ENCODE measurements at places on chromosomes 1 and 21.

- DNase-seq, result no peak
These were observed 41.0 kb upstream of the IFFO2 start for GRCh38 chr1:18997508-18997907.

DNA sequence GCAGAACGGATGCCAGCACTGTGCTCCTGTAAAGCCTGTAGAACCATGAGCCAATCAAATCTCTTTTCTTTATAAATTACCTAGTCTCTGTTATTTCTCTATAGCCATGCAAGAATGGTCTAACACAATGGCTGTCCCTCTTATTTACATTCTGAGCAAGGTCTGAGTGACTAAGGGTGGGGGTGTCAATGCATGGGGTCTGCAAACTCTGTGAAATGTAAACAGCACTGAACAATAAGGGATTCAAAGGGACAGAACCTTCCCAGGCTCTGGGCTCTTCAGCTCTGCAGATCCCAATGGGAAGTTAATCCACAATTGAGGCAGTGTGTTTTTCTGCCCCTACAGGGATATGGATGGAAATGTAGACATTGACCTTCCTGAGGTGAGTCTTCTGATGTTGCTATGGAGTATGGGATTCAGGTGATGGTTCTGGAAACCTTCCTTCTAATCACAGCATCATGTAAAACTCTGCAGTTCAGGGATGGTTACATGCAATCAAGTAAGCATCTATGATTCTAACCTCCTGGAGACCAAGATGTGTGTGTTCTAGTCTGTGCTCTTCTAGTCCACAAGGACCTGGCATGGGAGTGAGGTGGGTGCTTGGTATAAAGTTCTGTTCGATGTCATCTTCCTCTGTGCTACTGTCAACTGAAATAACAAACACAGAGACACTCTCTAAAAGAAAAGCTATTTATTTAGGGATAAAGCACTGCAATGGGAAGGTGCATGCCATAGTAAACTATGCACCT is 38.6 kb downstream of the CAPN9 start:
- no peak for DNase-seq

DNA sequence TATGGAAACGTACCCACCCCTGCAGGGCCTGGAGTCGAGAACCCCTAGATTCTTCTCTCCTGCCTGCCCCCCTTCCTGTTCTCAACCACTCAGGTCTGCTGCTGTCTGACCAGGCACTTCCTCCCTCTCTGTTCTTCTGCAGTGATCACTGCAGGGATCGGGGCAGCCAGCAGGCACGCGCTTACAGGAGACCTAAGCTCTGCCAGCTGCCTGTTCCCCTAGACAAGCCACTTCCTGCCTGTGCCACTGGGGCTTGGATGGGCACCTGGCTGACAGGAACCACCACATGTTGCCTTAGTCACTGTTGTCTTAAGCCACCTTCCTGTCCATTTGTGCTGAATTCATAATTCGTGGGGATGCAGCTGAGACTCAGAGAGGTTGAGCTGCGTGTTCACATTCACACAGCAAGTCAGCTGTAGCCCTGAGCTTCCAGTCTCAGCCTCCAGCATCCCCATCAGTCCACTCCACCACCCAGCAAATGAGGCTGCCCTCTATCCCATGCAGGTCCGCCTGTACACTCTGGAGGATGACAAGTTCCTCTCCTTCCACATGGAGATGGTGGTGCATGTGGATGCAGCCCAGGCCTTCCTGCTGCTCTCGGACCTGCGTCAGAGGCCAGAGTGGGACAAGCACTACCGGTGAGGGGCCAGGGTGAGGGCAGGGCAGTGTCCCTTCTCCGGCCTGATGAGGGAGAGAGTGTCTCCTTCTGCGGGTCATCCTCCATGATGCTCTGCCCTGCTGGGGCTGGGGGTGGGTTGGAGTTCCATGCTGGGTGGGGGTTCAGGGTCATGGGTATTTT is 18.6 kb downstream of the FAM151A start:
- no peak for DNase-seq

DNA sequence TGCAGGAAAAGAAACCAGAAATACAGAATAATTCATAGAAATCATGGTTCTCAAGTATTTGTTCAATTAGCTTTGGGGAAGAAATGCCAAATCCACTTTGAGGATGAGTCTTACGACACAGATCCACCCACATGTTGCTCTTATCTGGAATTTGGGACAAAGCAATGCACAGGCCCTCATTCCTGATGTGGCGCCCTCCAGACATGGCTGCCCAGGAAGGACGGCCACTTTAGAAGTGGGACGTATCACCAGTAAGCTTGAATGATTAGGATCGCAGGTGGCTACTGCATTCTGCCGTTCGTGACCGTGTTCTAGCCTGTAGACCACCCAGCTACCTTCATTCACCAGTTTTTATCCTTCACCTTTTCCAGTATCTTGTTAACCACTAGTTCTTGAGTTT is 20.1 kb upstream of the NCMAP start:
- no peak for DNase-seq

DNA sequence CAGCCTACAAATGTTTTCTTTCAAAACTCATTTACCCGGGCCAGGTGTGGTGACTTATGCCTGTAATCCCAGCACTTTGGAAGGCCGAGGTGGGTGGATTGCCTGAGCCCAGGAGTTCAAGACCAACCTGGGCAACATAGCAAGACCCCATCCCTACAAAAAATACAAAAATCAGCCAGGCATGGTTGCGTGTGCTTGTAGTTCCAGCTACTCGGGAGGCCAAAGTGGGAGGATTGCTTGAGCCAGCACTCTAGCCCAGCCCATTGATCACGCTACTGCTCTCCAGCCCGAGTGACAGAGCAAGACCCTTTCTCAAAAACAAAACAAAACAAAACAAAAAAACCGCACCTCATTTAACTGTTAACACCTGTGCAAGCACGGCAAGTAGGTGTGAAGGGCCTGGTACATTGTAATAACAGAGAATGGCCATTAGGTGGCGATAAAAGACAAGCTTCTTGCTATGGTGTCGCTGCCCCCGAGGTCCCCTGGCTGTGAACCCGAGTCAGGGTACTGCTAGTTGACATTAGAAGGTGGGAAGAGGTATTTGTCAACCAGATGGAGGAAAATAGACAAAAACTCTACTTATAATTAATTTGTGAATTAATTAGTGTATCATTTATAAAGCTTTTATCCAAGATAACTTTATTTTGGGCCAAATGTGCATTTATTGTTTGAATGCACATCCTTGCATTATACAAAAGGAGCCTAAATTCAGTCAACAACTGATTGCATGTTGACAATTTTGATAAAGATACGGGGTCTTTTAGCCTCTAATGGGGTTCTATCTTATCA is 66.5 kb downstream of the SH3BGR start:
- DNase-seq, result peak; percentile 49

DNA sequence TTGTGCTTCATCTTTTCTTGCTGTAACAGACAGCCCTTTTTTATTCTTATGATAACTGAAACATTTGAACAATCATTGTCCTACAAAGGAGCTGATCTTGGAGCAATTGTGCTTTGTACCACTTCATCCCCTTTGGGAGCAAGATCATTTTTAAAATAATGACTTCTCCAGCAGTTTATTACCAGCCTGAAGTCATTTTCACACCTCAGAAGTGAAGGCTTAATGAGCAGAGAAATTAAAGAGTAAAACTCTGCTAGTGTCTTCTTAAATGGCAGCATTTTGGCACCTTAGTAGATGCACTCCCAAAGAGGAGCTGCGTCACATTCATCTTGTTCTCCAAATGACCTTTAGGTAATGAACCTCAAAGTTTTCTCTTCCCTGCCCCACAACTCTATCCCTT is 439.6 kb upstream of the CAMK1G start:
- DNase-seq, result no peak

GRCh38 chr1:67170751-67171573 is 4.7 kb downstream of the IL23R start:
- no peak for DNase-seq

- DNase-seq, result no peak
These were observed 550.3 kb downstream of the NUF2 start for GRCh38 chr1:163872067-163872466.

- DNase-seq, result no peak
These were observed 930.5 kb downstream of the ADGRL2 start for GRCh38 chr1:82731216-82731615.

DNA sequence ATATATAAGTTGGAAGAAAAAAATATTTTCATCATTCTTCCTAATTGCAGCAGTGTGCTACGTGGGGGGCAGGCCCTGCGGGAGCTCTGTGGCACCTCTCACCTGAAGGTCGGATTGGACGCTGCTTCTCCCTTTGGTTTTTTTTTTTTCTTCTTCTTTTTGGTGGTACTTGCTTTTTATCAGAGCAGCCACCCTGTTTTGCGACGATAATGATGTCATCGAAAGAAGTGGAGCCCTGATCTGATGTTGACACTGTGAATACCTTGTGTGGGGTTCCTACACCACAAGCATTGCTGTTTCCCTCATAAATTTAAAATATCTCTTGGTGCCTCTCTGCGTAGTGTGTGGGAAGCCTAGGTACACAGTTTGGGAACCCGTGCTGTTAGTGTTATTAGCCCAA is 5.5 kb downstream of the TRAPPC10 start:
- no peak for DNase-seq

DNA sequence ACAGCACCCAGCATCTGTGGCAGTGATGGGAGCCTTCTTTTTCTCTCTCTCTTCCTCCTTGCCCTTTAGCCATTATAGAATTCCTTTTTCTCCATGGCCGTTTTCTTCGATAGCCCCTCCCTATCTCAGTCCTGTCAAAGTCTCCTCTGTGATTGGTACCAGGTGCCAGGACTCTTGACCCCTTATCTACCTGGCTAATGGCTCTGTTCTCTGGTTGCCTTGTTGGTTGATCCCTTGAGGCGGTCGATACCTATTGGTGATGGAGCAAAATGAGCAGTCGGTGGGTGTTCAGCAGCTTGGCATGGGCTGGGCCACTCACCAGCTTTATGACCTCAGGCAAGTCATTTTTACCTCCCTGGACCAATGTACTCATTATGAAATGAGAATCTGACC is 2.0 kb downstream of the ATF3 start:
- no peak for DNase-seq

DNA sequence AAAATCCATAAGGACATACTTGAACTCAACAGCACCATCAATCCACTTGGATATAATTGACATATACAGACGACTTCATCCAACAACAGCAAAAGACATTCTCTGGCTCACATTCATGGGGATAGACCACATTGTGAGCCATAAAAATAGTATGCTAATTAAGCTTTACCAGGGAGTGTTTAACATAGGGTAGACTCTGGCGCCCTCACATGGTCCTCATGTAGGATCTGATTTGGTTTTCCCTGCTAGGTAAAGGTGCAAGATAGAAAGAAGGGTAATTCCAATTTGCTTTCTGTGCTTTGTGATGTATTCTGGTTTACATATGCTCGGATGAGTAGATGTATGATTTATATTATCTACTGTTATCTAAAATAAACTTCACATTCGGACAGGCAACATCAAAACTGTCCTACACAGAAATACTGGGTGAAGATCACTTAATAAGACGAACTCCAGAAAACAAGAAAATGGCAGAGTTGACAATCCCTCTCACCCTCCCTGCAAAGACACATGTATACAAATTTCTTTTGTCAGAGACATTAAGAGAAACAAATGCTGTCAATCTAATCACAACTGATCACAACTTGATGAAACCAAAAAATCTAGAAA is 27.7 kb downstream of the CR1L start:
- no peak for DNase-seq

DNA sequence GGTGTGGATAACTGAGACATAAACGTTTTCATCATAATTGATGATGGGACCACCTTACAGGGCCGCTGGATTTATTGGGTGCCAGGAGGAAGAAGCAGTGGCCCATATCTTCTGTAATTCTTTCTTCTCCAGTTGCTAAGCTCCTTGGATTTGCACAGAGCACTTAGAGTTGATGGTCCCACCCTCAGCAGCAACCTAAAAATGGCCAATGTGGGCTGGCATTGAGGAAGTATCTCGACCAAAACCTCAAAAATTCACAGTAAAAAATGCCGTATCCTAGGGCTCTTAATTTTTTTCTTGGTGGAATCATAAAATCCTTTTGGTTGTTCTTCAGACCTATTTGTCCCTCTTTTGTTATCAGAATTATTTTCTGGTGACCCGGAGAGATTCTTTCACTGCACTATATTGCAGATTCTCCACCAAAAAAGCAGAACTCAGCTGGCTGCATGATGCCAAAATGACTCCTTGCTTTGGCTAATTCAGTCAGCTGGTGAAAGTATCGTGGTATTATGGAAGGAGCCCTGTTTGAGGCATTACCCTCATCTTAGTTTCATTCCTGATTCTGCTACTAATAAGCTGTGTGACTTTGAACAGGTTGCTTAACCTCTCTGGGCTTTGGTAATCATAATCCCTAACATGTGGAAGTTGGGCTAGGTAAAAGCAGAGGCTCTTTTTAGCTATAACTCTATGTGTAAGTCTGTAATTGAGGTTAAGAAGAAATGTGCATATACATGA is 27.6 kb downstream of the KIRREL1 start:
- DNase-seq, result no peak

DNA sequence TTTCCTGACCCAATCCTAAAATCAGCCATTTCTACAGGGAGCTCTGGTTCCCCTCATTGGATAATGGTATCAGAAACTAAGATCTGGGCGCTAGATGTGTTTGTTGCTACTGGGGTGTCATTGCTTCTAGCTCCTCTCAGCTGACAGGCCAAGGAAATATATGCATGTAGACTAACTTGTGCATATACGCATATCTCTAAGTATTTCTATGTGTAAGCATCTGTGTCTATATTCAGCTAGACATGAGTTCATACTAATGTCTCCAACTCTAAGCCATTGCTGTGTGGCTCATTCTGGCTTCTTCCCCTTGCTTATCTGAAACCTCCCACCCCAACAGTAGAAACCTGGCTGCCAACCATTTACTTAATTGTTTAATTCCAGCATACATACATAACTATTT is 130.3 kb upstream of the MAGI3 start:
- DNase-seq, result no peak

DNA sequence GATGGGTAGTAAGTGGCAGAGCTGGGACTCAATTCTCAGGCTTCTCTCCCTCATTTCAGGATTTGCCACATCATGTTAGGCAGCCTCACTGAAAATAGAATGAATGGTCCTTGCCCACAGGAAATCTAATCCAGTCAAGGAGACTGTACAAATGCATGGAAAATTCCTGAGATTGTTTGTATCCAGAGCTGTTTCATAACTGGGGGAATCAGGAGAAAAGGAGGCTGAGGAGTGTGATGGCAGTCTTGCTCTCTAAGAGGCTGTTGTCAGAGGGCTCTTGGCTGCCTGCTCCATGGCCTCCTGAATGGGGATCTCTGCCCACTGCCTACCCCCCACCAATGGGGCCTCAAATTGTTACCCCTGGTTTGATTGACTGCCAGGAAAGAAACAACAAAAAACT is 141.9 kb upstream of the TNR start:
- no peak for DNase-seq

DNA sequence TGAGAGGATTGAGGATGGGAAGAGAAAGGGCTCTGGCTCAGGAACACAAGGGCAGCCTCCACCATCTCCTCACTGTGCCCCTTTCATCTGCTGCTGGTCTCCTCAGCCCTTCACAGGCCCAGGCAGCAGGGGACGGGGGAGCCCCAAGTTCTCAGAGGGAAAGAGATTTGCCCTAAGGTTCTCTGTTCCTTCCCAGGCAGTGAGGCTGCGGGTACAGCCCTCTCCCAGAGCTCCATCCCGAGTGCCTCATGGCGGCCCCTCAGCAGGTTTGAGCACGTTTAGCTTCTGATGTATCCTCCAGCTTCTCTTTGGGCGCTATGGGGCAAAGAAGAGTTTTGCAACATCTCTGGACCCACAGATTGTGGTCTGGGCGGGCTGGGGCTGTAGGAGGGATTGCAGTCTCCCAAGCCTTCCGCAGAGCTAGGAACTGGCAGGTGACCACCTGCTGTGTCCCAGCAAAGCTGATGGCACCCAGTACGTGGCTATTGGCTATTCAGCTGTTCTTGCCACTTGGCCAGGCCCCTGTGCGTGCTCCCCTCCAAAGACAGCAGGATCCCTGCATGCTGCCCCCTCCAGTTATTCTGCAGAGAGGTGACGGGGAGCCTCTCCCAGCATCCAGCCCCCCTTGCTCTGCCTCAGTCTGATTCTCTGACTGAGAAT is 10.1 kb downstream of the DISP3 start:
- DNase-seq, result no peak
